CD8-positive, alpha-beta memory T cell (primary cell): ENCODE measurements at places on chromosomes 16 and 17. TPM values are rescaled to one million over a fixed set of nuclear protein-coding genes. Genes with fewer than 3 reads are reported as not detected.
A peak's percentile ranks its signal among the peaks of the same experiment; 100 is the strongest.

GRCh38 chr17:63505341-63505740, 17.8 kb upstream of the KCNH6 start:
- H3K4me3 ChIP-seq = no peak overlapping the region
- no peak overlapping the region for H3K27ac ChIP-seq
- H3K27me3 ChIP-seq = no peaks in the 10 kb centered on the region
- no peaks in the 10 kb centered on the region for H3K36me3 ChIP-seq

- H3K4me3 ChIP-seq = no peak overlapping the region
- H3K27ac ChIP-seq = no peak overlapping the region
- H3K36me3 ChIP-seq = no peaks in the 10 kb centered on the region
- H3K27me3 ChIP-seq = no peaks in the 10 kb centered on the region
- DNase-seq = no peak
- H3K4me1 ChIP-seq = no peaks in the 10 kb centered on the region
Measured at GRCh38 chr16:2443555-2443954, 14.3 kb downstream of the CCNF start.

DNA sequence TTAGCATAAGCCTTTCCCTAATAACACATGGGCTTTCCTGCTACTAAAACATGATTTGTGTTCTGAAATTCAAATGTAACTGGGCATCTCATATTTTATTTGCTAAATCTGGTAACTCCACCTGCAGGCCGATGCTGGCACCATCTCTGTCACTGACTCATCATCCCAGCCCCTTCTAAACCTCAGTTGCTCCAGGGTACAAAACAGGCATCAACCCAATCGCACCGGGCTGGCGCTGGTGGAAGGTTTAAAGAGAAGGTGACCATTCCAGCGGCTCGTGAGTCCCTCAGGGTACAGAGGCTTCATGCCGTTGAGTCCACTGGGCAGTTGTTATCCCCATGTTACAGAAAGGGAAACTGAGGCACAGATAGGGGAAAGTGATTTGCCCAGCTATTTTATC, 27.1 kb downstream of the PPL start:
- H3K27ac ChIP-seq = no peak overlapping the region
- DNase-seq = no peak
- H3K36me3 ChIP-seq = no peaks in the 10 kb centered on the region
- H3K27me3 ChIP-seq = no peaks in the 10 kb centered on the region

GRCh38 chr16:64773184-64773583, 348.7 kb downstream of the CDH11 start:
- no peaks in the 10 kb centered on the region for H3K36me3 ChIP-seq
- no peaks in the 10 kb centered on the region for H3K27me3 ChIP-seq
- no peak overlapping the region for H3K4me3 ChIP-seq
- H3K27ac ChIP-seq = no peak overlapping the region
- no peaks in the 10 kb centered on the region for H3K4me1 ChIP-seq
- no peak for DNase-seq

DNA sequence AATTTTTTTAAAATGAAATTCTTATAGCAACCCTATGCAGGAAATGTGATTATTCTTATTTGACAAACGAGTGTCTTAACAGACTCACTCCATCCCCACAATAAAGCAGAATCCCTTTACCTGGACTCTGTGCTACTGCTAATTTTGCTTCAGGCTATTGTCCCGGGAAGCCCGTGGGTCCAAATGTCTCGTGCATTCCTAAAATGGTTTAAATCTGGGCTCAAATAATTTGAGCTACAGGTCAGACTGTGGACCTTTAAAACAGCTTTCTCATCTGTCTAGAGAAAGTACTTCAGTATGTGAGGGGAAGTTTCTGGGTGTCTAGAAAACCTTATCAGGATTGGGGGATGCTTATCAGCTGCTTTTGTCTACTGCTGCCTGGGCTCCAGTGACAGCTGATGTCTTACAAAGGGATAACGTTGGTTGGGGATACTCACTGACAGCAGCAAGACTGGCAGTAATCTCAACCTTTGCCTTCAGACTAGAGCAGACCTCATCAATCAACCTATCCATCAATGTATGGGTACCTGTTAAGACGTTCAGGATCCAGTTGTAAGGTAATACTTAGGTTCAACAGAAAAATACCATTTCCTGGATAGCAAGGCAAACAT, 197.9 kb upstream of the CDH11 start:
- H3K27ac ChIP-seq = no peak overlapping the region
- H3K4me1 ChIP-seq = no peaks in the 10 kb centered on the region
- H3K36me3 ChIP-seq = no peaks in the 10 kb centered on the region

DNA sequence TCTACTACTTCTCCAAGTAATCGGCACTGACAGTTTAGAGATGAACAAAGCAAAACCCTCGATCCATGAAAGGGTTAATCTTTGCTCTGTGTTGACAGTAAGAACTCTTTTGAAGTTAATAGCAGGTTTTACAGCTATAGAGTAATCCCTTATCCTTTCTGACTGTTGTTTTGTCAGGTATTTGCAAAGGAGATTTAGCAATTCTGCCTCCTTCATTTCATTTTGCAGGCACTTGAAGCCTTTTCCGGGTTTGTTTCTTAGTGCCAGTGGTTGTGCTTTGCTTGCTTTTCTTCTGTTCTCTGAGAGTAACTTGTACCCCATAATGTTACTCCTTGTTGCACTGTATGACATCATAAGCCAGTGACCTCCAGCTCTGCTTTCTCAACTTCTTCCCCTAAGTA, 64.5 kb downstream of the TANGO6 start:
- DNase-seq = no peak
- no peaks in the 10 kb centered on the region for H3K4me1 ChIP-seq
- H3K36me3 ChIP-seq = peaks cover 20% of the 10 kb centered on the region
- no peak overlapping the region for H3K27ac ChIP-seq
- no peaks in the 10 kb centered on the region for H3K27me3 ChIP-seq
- no peak overlapping the region for H3K4me3 ChIP-seq

GRCh38 chr17:14245002-14245401, 8.3 kb upstream of the CDRT15 start:
- H3K27ac ChIP-seq = no peak overlapping the region
- H3K4me1 ChIP-seq = no peaks in the 10 kb centered on the region
- no peaks in the 10 kb centered on the region for H3K36me3 ChIP-seq
- H3K27me3 ChIP-seq = no peaks in the 10 kb centered on the region
- H3K4me3 ChIP-seq = no peak overlapping the region

- H3K27me3 ChIP-seq = no peaks in the 10 kb centered on the region
- peak; percentile 57 for DNase-seq
- no peaks in the 10 kb centered on the region for H3K36me3 ChIP-seq
- H3K4me3 ChIP-seq = peak within 1 kb of the TSS; percentile 73
- H3K27ac ChIP-seq = peak within 1 kb of the TSS; percentile 47
Measured at GRCh38 chr17:43021741-43022512, at the start of gene VAT1. VAT1 (minus strand) TSS chr17:43022385; CDS start chr17:43022322, 63 bp downstream.

DNA sequence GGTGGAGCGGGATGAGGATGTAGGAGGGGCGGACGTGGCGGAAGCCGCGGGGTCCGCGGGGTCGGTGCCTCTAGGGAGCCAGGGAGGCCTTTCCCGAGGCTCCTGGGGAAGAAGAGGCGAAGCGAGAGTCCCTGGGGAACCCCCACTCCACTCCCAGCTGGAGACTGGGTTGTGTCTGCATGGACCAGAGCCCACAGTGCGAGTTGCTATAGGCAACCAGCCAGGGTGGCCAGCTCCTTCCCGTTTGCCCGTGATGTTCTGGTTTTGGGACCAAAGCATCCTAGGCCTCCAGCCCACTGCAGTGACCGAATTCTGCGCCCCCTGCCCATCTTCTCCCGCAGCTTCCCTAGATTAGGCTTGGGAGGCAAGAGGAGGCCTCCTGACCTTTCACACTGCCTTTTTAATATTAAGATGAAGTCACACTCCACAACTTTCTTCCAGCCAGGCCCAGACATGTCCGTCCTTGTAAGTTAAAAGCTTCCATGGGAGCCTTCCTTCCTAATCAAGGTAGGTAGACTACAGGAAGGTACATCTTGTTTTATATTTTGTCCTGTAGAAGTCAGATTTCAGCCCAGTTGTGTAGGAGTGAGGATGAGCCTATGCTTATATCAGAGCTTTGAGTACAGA, 469 bp downstream of the AMZ2 start:
- no peaks in the 10 kb centered on the region for H3K27me3 ChIP-seq
- peaks cover 41% of the 10 kb centered on the region for H3K4me1 ChIP-seq
- no peak for DNase-seq
- peak overlapping the region; percentile 97 for H3K4me3 ChIP-seq

- H3K27me3 ChIP-seq = no peaks in the 10 kb centered on the region
- H3K27ac ChIP-seq = no peak overlapping the region
- no peak overlapping the region for H3K4me3 ChIP-seq
- DNase-seq = no peak
- no peaks in the 10 kb centered on the region for H3K36me3 ChIP-seq
Measured at GRCh38 chr16:25034911-25035310, 19.7 kb upstream of the ARHGAP17 start.

DNA sequence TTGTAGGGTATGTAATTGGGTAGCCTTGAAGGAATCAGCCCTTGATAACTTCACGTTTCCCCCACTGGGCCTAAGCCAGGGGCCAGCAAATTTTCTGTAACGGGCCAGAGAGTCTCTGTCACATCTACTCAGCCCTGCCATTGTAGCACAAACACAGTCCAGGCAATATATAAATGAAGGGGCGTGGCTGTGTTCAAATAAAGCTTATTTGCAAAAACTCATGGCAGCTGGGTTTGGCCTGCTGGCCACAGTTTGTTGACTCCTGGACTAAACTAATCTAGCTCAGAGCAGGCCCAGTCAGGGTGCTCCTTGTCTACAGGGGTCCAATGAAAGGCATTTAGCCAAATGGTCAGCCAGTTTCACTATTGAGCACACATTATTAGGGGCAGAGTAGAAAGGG, 141.6 kb downstream of the CCDC182 start:
- H3K4me1 ChIP-seq = peaks cover 94% of the 10 kb centered on the region
- H3K27me3 ChIP-seq = no peaks in the 10 kb centered on the region
- peak overlapping the region; percentile 55 for H3K27ac ChIP-seq
- peak overlapping the region; percentile 44 for H3K4me3 ChIP-seq

GRCh38 chr17:16513873-16514272, 21.9 kb upstream of the LRRC75A start:
- no peak for DNase-seq
- no peaks in the 10 kb centered on the region for H3K4me1 ChIP-seq
- H3K36me3 ChIP-seq = no peaks in the 10 kb centered on the region

DNA sequence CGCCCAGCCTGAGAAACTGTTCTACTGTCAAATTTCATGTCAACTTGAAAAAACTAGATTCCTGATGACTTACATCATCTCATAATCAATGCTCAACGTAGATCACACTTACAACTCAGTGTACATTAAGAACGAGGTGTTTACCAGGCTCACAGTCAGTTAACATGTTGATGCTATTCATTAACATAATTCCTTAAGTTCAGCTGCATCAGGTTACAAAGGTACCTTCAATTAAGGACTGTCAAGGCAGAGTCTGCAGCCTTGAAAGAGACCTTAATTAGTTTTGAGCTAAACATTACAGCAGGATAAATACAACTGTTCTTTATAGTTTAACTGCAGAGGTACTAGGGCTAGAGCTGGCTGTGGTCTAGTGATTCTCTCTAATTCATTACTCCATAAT, 1.9 kb downstream of the GNA13 start:
- H3K4me1 ChIP-seq = peaks cover 41% of the 10 kb centered on the region
- peak overlapping the region; percentile 28 for H3K4me3 ChIP-seq
- H3K27me3 ChIP-seq = no peaks in the 10 kb centered on the region
- no peak overlapping the region for H3K27ac ChIP-seq
- H3K36me3 ChIP-seq = peaks cover 30% of the 10 kb centered on the region
- no peak for DNase-seq

GRCh38 chr16:75048530-75048929, 49.7 kb downstream of the ZNRF1 start:
- H3K4me1 ChIP-seq = no peaks in the 10 kb centered on the region
- H3K27ac ChIP-seq = no peak overlapping the region
- H3K4me3 ChIP-seq = no peak overlapping the region
- no peak for DNase-seq
- no peaks in the 10 kb centered on the region for H3K36me3 ChIP-seq

- H3K4me3 ChIP-seq = no peak overlapping the region
- no peak overlapping the region for H3K27ac ChIP-seq
- peaks cover 43% of the 10 kb centered on the region for H3K36me3 ChIP-seq
- no peaks in the 10 kb centered on the region for H3K27me3 ChIP-seq
- H3K4me1 ChIP-seq = peaks cover 17% of the 10 kb centered on the region
Measured at GRCh38 chr17:48915459-48916282, 7.5 kb downstream of the UBE2Z start.

The GP1BA gene
- not detected for total RNA-seq

The GSDMA gene
- not detected for total RNA-seq

The CA7 gene
- total RNA-seq = not detected

The FOXJ1 gene
- total RNA-seq = 0.94 TPM
